Dorsolateral prefrontal cortex (tissue), 122 donors: ENCODE measurements at places on chromosomes 6 and 20.
A peak's percentile ranks its signal among the peaks of the same experiment; 100 is the strongest.

- DNase-seq = no peak
These were observed 319.1 kb downstream of the CD83 start for GRCh38 chr6:14436592-14437132.

DNA sequence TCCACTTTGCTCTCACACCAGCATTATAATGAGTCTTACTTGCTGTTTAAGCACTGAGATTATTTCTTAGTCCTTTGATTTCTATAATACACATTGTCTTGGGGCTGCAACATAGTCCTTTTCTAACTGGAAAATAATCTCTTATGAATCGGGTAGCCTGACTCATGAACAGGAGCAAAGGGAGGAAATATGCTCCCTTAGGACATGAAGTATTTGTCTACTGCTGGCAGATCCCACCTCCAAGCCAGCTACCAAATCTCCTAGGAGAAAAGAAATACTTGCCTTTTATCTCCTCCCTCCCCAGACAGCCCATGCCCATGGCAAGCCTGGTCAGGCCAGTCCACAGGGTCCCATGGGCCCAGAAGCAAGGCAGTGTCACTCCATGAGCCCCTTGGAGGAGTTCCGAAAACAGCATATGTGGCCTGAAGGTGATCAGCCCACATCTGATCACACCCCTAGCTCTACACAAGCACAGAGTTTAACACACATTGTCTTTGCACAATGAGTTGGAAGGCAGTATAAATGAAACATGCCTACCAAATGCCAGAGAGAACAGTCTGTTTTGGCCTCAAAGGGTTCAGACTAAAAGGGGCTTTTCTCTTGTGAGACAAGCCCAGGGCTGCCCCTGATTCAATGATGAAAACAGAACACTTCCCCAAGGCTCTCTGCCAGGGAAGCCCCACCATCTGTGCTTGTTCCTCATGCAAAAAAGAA lies 37.1 kb upstream of the SLC4A11 start:
- no peak for DNase-seq

- DNase-seq = no peak
These were observed 331.3 kb downstream of the ZFAND3 start for GRCh38 chr6:38150681-38151296.

DNA sequence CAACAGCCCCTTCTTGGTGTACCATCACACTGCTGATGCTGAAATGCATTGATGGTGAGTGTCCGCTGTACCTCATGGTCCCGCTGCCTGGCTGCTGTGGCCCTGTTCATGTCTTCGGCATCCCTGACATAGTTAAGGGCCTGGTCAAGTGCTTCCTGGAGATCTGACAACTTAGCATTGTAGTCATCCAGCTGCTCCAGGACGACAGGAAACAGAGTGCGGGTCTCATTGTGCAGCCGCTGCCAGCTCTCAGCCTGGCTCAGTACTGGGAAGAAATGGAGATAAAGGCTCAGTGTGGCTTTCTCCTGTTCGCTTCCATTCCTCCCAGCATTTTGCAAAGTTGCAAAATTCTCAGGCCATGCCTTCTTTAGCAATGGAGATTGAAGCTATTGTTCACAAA lies 81.8 kb downstream of the LAMA4 start:
- no peak for DNase-seq

DNA sequence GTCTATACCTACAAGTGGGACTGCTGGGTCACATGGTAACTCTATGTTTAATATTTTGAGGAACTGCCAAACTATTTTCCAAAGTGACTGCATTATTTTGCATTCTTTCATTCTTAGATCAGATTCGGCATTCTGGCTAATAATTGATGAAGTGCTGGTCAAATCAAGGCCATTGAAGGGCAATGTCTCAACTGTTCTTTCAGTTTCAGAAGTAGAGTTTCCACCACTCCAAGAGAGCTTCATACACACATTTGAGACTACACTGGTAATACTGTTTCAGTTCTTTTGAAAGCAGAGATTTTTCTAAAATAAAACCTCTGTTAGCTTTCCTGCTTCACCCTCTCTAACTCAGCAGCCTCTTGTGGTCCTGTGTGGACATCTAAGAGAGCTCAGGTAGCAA lies 154.5 kb downstream of the CFAP61 start:
- no peak for DNase-seq

GRCh38 chr20:51014797-51015722 lies 7.8 kb downstream of the KCNG1 start:
- peak; percentile 26 for DNase-seq

- DNase-seq = no peak
These were observed 151.4 kb downstream of the INSM1 start for GRCh38 chr20:20519269-20519668.

DNA sequence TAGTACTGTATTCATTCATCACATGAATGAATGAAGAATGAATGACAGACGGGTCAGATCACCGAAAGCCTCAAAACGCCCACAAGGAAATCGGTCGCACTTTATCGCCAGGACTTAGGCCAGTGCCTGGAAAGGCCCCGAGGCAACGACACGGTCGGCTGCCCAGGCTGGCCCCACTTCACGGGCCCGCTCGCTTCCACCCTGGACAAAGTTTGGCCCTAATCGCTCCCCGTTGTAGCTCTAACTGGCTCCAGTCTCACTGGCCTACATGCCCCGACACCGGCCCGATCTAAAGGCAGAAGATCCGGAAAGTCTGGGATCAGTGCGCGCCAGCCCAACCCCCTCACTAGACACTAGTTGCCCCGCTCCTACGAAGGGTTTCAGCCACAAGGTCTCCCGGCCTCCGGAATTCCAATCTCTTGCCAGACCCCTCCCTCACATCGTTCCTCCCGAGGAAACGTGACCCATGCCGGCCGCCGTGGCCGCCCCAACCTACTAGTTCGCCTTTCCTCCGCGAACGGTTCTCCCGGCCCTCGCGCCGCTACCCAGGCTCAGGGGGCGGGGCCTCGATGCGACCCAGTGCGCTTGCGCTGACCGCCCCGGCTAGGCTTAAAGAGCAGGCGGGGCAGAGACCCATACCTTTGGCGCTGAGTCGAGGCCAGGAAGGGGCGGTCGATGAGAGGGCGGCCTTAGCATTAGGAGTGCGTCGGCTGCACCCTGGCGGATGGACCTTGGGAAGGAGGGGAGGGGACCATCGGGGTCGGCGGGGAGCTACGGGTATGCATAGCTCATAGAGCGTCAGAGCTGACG lies at the start of the genes GSS and MYH7B:
Gene GSS (minus strand): TSS at position 576 of the 810 bp plus-strand sequence. CDS start 3,954 bp downstream, outside the sequence.
Gene MYH7B (plus strand): TSS at position 638 of the 810 bp plus-strand sequence. CDS start 22,138 bp downstream, outside the sequence.
- DNase-seq = peak; percentile 96

DNA sequence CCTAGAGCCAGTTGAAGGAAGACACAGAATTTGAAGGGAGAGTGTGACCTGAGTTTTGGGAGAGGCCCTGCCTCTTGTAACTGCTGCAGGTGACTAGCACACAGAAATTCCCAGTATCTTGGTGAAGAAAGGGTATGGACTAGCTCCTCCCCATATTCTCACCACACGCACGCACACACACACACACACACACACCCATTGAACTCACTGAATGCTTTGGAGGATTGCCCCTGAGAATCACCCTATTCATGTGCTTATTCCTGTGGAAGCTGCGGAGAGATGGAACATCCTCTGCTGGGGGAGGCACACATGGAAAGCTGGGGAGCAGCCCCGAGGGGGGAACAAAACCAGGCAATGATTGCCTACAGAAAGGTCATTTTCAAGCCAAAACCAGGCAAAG lies 6.2 kb upstream of the LMBRD1 start:
- DNase-seq = no peak

DNA sequence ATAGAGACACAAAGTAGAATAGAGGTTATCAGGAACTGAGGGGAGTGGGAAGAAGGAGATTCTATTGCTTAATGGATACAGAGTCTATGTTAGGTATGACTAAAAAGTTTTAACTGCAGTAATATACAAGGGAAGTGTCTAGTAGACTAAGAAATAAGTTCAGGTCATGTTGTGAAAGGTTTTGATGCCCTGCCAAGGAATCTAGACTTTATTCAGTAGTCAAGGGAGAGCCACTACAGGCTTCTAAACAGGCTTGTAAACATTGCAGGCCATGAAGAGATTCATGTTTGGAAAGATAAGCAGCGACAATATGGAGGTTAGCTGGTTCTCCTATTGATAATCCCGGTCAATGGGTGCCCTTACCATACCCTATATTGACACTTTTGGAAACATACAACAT lies 352.8 kb upstream of the SOX4 start:
- no peak for DNase-seq

DNA sequence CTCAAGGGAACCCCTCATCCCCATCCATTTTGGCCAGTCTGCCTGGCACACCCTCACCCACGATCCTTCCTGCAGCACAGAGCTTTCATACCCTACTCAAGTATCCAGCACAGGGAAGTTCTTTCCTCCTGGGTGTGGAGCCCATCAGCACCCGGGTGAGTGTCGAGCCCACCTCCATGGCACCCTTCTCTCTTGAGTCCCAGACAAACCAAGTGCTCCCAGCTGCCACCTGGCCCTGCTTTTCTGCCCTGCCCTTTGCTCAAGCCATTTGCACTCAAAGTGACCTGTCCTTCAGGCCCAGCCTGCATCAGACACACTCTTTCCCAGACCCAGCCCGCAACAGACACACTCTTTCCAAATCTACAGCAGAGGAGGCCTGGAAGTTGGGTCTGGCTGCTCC lies 257.2 kb downstream of the DLL1 start:
- peak; percentile 16 for DNase-seq

DNA sequence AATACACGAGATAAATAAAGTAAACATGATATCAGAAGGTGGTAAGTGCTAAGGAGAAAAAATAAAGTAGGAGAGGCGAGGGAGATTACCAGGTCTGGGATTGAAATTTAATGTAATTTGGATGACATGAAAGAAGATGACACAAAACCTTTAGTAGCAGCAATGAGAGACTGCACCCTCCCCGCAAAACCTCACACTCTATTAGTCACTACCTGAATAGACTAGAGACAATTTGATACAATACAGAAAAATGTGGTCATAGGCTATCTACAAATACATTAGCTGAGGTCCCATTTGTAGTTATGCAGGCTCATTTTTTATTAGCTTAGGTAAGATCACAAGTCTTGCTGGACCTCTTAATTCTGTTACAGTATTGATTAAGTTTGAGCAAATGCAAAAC lies 125.5 kb downstream of the LRFN2 start:
- no peak for DNase-seq

DNA sequence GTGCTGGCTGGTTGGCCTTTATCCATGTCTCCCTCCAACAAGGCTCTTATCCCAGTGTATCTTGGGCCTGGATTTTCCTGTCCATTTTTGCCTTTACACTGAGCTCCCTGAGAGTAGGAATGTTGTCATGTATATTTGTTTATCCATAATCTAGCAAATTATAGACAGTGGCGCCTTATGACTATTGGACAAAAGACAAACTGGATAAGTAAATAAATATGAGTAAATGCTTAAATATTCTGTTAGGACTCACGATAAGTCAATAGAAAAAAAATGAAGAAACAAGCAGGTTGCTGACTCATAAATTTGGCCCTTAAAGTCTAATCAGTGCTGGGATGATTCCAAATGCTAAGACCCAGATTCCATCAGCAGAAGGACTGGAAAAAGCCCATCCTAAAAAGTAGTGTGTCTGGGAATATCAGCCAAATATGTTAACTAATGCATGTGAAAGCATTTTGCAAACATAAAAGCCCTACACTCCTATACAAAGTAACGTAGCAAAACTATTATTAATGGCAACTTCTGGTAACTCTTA lies 55.0 kb upstream of the PCSK2 start:
- DNase-seq = no peak

DNA sequence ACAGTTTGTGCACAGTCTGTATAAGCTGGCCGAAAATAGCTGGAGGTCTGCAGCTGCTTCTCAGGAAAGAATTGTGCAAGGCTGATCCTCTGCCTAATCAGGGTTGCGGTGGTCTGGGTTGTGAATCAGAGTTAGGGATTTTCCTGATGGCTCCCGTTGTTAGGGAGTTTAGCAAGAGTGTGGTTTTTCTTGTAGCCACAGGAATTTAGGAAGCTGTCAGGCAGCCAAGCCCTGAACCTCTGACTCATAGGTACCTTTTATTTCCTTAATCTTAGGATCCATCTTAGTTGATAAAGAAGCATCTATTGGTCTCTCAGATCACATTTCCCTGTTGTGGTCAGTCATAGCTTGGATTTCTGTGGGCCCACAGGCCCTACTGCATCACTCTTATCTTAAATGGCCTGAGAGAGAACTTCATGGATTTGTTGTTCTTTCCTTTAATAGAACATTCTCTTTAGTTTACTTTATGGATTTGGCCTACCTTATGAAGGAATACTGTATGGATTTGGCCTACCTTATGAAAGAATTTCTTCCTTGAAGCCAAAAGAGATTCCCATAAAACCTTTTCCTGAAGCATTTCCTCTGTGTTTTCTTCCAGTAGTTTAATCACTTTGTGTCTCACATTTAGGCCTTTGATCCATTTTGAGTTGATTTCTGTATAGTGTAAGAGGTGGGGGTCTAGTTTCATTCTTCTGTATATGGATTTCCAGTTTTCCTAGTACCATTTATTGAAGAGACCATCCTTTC lies 10.3 kb downstream of the KIF25 start:
- DNase-seq = no peak

DNA sequence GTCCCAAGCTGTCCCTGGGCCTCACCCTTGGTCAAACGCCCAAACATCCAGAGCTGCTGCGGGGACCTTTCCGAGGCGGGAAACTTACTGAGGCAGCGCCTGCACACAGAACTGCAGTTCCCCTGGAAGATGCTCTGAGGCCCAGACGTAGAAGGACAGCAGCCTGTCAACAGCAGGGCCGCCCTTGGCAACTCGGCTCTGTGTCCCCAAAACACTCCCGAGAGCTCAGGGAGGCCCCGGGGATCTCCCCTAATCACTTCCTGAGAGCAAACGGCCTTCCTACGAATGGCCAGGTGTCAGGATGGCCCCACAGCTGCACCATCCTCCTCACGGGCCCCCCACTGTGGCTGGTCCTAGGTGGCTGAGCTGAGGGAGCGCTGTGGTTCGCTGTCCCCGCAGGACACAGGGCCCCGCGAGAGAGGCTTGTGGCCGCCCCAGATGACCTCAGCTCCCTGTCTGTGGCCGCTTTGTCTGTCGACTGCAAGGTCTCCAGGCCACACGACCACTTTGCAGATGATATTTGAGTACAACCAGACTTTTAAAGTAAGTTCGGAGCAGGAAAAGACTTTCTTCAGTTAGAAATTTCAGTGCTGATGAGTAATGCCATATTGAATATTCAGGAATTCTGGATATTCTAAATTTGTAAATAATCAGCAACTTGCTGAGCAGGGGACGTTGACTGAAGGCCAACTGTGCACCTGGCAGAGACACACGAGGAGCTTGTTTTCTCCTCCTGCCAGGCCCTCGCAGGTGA lies 46.0 kb downstream of the DLL1 start:
- no peak for DNase-seq

- no peak for DNase-seq
These were observed 39.0 kb upstream of the PLN start for GRCh38 chr6:118509009-118509617.

- DNase-seq = peak; percentile 87
These were observed 67.4 kb downstream of the ZBTB2 start for GRCh38 chr6:151323791-151324487.

DNA sequence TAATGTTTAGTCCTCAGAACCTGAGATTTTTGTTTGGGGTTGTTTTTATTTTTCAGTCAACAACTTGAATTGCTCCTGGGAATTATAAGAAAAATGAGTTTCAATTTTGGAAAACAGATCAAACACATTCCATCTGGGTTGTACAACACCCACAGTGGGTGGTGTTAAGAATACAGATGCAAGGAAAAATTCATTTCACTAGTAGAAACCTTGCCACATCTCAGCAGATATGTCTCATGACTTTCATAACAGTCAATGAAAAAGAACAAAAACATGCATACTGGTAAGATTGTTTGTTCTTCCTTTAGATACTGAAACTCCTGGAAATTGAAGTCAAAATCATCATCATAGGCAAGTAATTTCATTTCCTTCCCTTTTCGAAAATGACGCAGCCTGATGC lies 78.9 kb downstream of the MOXD1 start:
- no peak for DNase-seq
